ENCODE measurements at places on chromosomes 3 and 15.

- DNase-seq: peak; percentile 86
These were observed 707.8 kb upstream of the GOLIM4 start for GRCh38 chr3:168803536-168803935.

DNA sequence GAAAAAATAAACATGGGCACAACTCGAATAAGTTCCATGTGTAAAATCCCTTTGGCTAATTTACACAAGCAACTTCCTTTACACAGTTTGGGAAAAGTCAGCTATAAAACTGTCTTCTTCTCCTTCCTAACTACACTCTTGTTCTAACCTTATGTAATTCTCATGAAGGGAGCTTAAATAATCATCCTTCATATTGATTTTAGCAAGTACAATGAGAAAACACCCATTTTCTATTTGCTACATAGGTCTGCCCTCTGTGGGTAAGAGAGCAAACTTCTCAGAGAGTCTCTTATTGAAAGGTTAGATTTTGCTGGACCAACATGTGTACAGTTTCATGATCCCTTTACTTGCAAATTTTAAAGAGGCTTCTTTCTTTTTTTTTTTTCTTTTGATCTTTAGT lies 398.5 kb downstream of the ROBO1 start:
- DNase-seq: peak; percentile 11

GRCh38 chr3:46414739-46415138 lies 7.7 kb downstream of the CCRL2 start:
- no peak for DNase-seq

- no peak for DNase-seq
These were observed 574.6 kb upstream of the ARPP21 start for GRCh38 chr3:35064761-35065160.

DNA sequence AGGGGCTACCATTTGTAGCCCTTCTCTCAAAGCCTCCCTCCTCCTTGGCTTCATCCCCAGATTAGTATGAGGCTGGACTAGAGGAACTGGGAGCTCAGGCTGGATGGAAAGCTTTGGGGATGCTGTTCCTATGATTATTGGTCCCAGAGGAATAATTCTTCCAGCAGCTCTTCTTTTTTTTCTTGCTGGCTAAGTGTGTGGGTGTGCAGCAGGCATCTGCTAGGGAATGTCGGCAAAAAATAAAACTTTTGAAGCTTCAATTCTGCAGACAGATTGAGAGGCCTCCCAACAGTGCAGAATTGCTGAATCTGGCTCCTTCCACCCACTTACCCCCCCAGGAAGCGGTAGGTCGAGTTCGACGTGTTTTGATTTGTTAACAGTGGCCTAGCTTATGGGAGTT lies 138.5 kb upstream of the ANKRD28 start:
- peak; percentile 63 for DNase-seq

- DNase-seq: peak; percentile 52
These were observed 322.7 kb upstream of the ZNF717 start for GRCh38 chr3:76107935-76108570.

- no peak for DNase-seq
These were observed 6.0 kb downstream of the SLC24A5 start for GRCh38 chr15:48126667-48127355.

GRCh38 chr15:31434588-31435260 lies 108.1 kb downstream of the KLF13 start:
- DNase-seq: peak; percentile 88

GRCh38 chr15:69795601-69796000 lies 302.1 kb downstream of the TLE3 start:
- no peak for DNase-seq

DNA sequence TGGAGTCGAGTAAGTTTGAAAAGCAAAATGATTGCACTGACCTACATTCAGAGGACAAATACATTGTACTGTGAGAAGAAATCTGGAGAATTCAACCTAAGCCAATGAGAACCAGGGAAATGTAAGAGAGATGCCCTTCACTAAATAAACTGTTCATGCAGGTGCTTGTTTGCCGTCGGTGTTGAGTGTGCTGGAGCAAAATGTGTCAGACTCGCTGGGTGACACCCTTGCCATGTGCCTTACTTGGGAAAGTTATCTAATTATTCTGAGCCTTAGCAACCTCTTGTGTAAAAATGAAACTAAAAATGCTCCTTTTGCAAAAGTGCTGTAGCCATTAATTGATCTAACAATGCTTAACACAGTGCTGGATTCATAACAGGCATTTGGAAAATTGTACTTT lies 140.4 kb downstream of the GABRB3 start:
- DNase-seq: no peak
